KBM-7 (cell line): ENCODE measurements at places on chromosomes 12 and 14.

GRCh38 chr12:64252681-64253080 is 30.6 kb upstream of the KICS2 start:
- no peak for DNase-seq

DNA sequence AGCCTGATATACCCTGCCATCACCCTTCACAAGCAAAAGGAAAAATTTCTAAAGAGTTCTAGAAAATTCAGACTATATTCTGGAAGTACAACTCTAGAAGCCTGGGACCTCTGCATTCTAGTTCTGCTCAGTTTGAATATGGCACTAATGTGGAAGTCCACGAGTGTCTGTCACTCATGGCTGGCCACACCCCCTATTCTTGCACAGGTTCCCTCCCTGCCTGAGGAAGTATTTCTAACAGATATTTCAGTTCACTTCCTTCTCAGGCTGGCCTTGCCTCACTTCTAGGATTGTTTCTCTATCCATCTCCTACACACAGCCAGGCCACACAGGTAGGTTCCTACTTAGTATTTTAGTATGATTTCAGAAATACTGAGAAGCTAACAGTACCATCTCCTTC is 67.4 kb downstream of the PHLDA1 start:
- DNase-seq: peak; percentile 76

DNA sequence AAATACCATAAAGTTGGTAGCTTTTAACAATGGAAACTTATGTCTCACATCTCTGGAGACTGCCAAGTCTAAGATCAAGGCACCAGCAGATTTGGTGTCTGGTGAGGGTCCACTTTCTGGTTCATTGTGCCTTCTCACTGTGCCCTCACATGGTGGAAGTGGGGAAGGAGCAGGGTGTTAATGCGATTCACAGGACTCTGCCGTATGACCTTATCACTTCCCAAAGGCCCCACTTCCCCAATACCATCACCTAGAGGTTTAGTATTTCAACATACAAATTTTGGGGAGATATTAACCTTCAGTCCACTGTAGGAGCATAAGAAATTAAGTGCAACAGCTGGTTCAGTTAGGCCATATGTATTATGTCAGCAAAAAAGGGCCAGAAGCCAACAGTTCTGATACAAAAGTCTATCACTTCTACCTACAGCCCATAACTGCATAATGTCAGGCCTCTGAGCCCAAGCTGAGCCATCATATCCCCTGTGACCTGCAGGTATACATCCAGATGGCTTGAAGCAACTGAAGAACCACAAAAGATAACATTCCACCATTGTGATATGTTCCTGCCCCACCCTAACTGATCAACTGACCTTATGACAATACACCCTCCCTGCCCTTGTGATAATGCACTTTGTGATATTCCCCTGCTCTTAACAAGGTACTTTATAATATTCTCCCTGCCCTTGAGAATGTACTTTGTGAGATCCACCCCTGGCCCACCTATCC is 24.7 kb downstream of the DDHD1 start:
- peak; percentile 51 for DNase-seq

DNA sequence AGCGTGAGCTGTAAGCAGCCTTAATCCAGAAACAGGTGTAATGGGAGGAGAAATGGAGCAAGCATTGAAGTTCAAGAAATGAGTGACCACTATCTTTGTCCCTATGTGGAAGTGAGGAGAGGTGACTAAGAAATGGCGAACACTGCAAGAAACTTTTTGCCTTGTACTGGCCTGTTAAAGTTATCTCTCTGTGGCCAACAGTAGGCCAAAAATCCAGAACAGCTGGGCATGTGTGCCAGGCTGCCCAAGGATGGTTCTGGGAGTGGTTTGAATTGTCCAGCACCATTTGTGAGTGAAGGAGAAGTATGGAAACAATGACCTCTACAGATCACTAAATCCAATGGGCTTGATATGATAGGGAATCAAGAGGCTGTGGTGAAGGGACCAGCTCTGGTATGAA is 83.3 kb upstream of the FRMD6 start:
- DNase-seq: no peak

DNA sequence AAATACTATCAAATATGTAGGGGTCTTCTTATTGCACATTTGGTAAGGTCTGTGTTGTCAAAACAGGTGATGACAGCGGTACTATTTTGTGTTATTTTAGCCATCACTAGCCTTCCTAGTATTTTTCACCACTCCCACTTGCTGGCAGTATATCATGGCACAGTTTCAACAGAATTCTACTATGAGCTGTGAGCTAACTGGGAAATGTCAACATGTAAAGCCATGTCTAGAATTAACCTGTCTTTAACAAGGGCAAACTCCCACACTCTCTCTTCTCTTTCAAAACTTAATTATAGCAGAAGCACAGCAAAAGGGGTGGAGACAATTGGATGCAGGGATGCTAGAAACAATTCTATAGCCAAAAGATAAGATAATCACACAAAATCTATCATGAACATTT is 253.4 kb downstream of the PAX9 start:
- DNase-seq: no peak

- peak; percentile 99 for DNase-seq
Observed at GRCh38 chr12:108731105-108731865, at the start of gene CORO1C. Gene CORO1C, minus strand, starts transcription at chr12:108731518. Its CDS starts 30,200 bp downstream, at chr12:108701318.

DNA sequence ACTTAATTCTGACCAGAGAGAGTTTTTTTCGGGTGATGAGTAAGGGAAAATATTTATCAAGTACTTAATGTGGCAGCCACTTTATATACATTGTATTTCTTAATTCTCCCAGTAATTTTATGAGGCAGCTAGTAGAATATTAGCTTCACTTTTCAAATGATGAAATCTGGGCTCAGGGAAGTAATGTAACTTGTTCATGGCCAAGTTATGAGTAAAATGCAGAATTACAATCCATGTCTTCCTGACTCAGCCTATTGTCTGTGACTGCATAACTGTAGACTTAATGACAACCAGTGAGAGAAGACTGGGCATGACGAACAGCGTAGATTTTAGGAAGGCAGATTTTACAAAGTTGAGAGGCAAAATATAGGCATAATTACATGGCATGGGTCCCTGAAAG is 106.7 kb upstream of the MIS18BP1 start:
- no peak for DNase-seq

GRCh38 chr12:92641291-92641690 is 61.5 kb upstream of the PLEKHG7 start:
- DNase-seq: no peak

DNA sequence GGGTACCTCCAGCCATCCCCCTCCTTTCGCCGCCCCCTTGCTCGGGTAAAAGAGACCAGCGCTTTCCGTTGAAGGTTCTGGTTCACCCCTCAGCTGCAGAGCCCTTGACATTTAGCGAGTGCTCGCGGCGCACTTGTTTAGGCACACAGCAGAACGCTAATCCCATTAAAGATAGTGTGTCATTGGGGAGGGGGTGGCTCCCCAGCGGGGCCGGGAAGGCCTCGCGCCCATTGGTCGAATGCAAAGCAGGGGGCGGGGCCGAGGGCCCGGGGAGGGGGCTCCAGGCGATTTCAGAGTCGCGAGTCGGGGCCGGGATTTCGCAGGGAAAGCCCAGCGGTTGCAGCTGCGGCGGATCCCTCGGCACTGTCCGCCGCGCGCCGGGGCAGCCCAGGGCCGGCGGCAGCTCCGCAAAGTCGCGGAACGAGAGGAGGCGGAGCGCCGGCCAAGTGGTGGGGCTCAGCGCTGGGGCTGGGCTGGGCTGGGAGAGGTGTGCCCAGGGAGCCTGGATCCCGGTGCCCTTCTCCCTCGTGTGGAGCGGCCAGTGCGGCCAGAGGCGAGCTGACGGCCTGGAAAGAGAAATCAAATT is 122.9 kb downstream of the TSPAN9 start:
- no peak for DNase-seq

GRCh38 chr14:63737582-63738006 is 9.7 kb upstream of the SGPP1 start:
- no peak for DNase-seq

- no peak for DNase-seq
Observed at GRCh38 chr14:22996768-22997654, 12.9 kb downstream of the C14orf93 start.

DNA sequence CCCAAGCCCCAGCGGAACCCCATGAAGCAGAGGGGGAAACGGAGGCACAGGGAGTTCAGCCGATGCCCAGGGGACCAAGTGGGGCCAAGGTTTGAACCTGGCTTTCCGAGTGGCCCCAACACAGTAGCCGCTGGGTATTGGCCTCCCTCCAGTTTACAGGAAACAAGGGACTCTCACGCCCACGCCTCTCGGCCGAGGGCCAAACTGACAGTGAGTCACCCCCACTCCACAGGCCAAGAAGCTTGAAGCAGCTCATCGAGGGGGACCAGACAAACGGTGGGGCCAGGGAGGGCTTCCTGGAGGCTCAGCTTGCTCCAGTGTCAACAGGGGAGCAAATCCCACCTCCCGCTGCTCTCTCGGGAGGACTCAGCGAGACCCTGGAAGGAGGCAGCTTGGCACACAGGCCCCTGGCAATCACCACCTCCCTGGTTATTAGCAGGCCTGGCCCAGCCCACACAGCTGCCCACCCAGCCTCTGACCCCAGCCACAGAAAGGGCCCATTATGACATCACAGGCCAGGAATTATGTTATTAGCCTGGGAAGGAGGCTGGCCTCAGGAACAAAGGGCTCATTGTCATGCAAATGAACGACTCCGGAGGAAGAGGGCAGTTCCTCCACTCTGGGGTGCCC is 54.6 kb downstream of the NCOR2 start:
- DNase-seq: no peak

- DNase-seq: no peak
Observed at GRCh38 chr12:132470397-132470796, 19.6 kb upstream of the FBRSL1 start.

DNA sequence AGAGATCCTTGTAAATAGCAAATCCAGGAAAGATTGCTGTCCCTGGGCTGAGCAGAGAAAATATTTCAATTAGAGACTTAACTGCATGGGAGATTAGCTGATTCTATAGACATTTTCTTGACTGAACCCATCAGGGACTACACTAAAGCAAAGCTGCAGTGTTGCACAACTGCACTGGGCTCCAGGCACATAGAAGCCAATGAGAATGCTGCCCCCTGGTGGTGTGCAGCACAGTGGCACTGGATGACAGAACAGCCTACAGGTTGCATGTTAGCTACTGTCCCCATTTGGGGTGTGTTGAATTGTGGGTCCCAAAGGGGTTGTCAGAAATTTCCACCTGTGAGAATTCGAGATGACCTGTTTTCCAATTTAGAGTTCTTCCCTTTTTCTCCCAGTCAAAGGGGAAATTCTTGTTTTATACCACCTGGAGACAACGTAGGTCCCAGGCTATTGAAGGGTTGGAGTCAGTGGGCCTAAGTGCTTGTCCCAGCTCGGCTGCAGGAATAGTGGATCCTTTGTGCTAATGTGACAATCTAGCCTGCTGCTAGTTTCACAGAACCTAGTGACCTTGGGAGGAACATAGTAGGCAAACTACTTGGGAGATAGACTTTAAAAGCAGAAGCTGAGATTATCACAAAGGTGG is 114.7 kb downstream of the SLC8A3 start:
- peak; percentile 48 for DNase-seq

DNA sequence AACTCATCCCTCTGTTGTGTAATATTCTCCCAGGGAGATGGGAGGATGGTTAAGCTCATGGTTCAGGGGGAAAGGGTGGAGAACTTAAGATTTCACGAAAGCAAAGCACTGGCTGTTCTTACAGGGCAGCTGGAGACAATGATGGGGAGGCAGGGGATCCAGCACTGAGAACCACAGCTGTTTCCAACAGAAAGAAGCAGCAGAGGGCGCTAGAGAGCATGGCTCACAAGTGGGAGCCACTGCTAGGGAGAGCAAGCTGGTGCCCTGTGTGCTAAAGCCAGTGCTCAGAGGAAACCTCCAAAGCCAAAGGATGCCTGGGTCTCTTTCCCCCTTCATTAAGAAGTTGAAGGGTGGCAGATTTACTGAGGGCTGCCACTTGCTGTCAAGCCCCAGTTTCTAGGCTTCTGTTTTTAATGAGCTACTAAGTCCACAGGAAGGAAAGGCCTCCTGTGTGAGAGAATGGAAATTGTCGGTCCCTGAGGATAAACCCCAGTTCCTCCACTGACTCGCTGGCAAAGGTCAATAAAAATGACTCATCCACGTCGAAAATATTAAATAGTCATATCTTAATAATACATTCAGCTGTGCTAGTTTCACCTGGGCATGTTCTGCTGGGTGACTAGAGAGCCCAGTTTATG is 199.7 kb downstream of the ANO2 start:
- peak; percentile 56 for DNase-seq

GRCh38 chr14:60277605-60278190 is 28.7 kb downstream of the PPM1A start:
- no peak for DNase-seq

DNA sequence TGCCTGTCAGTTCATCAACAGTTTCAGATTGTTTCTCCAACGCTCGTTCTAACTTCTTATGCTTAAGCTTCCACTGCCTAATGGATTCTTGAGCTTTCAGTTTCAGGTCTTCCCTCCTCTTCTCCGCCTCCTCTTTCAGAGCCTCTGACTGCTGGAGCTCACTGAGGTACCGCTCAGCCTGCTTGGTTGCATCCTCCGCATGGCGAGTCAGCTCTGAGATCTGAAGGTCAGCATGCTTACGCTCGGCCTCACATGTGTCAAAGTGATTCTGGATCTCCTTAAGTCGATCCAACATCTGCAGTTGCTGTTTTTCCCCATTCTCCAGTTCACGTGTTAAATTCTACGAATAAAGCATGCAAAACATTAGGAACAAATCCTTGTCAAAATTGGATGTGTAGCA is 148.8 kb downstream of the CEP128 start:
- no peak for DNase-seq

- peak; percentile 64 for DNase-seq
Observed at GRCh38 chr14:35229084-35229791, 62.9 kb upstream of the PSMA6 start.

DNA sequence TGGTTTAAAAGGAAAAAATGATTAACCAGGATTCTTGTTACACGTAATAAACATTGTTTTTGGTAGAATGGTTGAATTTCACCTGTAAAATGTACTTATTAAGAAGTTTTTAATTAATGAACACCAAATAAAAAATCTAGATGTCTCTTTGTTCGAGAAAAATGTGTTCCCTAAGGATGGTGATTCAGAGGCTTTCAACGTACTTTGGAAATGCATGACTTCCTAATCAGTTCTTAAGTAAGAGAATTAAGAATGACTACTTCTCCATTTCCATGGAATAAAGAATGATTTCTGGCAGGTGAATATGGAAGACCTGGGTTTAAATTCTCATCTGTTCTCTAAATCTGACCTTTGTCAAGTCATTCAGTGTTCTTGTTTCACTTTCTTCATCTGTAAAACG is 428.6 kb downstream of the KCNH5 start:
- DNase-seq: no peak

DNA sequence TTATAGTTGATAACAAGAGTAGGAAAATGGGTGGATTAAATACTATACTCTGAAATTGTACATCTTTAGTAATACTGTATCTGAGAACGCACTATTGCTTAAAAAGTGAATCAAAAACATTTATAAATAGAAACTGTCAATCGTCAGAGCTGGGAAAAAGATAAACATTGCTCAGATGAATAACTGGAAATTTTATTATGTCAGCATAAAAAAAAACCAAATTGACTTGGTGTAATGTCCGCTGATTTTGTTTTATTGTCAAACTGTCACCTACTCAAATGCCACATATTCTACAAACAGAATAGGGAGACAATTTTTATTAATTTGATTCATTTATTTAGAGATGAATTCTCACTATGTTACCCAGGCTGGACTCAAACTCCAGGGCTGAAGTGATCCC is 109.3 kb upstream of the TMTC1 start:
- no peak for DNase-seq
